ENCODE measurements at places on chromosomes 7 and 10.

- no peak for DNase-seq
These were observed 1.2 kb upstream of the ZNF777 start for GRCh38 chr7:149462101-149462520.

DNA sequence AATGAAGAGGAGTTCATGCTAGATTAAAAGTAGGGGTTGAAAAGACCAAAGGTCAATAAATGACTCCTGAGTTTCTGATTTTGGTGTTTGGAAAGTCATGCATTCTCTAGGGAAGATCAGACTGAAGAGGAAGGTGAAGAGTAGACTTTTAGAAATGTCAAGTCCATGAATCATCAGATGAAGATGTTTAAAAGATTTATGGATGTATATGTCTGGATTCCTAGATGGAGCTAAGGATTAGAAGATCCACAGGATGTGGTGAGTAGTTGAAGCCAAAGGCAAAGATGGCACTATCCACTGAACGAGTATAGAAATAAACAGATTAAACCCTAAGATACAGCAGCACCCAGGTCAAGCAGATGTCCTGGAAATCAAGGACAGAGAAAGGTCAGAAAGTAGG is 298.5 kb downstream of the GPAM start:
- DNase-seq = no peak

- DNase-seq = no peak
These were observed at the start of gene SSMEM1 for GRCh38 chr7:130207642-130208041. Gene SSMEM1, plus strand, starts transcription at chr7:130207860. Its CDS starts 51 bp downstream, at chr7:130207911.

- DNase-seq = peak; percentile 45
These were observed 38.3 kb upstream of the TOMM7 start for GRCh38 chr7:22860784-22861482.

- no peak for DNase-seq
These were observed 86.9 kb downstream of the ZNF783 start for GRCh38 chr7:149348758-149349369.

- no peak for DNase-seq
These were observed 124.7 kb downstream of the ELMO1 start for GRCh38 chr7:37323966-37324365.

- DNase-seq = no peak
These were observed 235.2 kb downstream of the CDC14C start for GRCh38 chr7:49159536-49159935.

DNA sequence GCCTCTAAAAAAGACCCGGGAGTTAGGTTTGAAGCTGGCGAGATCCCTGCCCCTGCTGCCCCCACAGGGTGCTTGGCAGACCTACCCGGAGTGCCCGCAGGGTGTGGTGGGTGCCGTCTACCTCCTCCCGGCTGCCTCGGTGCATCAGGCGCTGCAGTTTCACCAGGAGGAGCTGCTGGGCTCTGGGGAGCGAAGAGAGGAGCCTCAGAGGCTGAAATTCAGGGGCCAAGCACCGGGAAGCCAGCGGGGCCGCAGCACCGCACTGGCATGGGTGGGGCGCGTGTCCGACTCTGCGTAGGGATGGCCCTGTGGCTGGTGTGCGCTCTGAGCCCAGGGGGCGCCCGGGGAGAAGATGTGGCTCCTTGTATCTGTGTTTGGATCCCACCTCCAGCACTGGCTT is 74.3 kb upstream of the GNA12 start:
- no peak for DNase-seq

GRCh38 chr10:60375293-60376004 is 14.2 kb downstream of the ANK3 start:
- DNase-seq = no peak

DNA sequence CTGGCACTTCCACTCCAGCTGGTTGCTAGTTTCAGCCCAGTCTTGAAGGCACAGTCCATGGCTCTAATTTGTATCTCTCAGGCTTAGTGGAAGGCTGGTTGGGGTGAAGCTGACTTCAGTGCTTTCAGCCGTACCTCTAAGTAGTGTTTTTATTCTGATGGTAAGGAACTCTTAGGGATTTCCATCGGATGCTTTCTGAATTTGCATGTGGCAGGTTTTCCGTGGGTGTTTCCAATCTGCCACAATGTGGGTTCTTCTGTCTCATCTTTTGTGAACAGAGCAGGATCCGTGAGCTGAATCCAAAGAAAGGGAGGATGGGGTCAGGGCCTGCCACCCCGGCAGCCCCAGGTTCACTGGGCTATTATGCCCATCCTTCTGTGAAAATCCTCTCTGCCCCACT is 607.9 kb upstream of the MKI67 start:
- no peak for DNase-seq

GRCh38 chr7:6637544-6638229 is 569 bp downstream of the ZNF316 start:
- DNase-seq = peak; percentile 32

DNA sequence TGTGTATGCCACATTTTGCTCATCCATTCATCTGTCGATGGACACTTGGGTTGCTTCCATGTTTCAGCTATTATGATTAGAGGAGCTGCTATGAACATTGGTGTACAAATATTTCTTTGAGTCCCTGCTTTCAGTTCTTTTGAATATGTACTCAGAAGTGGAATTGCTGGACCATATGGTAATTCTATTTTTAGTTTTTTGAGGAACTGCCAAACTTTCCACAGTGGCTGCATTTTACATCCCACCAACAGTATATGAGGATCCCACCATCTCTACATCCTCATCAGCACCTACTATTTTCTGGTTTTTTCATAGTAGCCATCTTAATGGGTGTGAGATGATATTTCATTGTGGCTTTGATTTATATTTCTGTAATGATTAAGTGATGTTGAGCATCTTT is 44.7 kb upstream of the ZMIZ2 start:
- no peak for DNase-seq

DNA sequence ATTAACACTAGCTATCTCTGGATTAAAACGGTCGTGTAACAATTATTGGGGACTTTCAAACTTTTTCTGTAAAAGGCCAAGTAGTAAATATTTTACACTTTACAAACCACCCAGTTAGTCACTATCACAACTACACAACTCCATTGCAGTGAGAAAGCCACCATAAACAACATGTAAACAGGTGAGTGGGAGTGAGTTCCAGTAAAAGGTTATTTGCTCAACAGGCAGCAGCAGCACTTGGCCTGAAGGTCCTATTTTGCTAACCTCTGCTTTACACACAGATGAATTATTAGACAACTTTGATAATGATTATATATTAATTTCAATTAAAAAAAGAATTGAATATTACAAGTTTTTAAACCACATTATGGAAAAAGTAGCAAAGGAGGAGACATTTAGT is 15.8 kb upstream of the AGMO start:
- DNase-seq = no peak

- no peak for DNase-seq
These were observed 23.7 kb downstream of the SRRM3 start for GRCh38 chr7:76225379-76225778.

DNA sequence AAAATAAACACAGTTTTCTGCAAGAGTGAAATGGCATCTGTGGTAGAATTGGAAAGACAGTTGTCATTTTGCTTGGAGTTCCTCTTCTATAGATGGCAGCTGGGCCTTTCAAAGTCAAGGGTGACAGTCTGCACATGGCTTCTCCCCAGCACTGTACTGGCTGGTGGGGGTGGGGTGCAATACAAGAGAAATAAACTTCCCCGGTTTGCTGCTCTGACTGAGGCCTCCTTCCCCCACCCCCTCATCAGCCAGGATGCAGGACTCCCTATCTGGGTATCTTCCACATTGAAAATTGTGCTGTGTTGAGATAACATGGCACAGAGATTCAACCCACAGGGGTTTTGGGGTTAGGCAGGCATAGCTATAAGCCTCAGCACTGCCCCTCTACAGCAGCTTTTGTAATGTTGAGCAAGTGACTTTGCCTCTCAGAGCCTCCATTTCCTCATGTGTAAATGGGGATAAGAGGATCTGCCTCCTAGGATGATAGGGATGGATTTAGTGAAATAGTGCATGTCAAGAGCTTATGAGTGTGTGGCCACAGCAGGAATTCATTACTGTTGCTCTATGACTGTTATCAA is 85.8 kb upstream of the WDR11 start:
- no peak for DNase-seq

DNA sequence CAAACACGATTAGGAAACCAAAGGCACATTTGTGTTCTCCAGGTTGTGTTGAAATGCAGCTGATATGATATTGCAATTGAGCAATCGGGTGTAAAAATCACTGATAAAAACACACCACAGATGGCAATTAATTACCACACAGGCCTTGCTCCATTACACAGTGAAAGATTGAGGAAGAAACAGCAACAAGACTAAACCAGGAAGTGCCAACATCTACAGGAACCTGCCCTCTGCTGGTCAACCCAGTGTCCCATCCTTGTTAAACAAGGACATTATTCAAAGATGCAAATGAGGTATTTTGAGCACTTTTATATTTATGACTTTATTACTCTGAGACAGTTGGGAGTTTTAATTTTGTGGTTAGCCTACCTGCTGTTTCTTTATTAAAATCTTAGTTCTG is 765.6 kb upstream of the GHITM start:
- DNase-seq = peak; percentile 58

GRCh38 chr10:69415049-69415448 is 1.7 kb downstream of the TACR2 start:
- no peak for DNase-seq

- no peak for DNase-seq
These were observed 606.6 kb upstream of the SORCS1 start for GRCh38 chr10:107771066-107771465.

DNA sequence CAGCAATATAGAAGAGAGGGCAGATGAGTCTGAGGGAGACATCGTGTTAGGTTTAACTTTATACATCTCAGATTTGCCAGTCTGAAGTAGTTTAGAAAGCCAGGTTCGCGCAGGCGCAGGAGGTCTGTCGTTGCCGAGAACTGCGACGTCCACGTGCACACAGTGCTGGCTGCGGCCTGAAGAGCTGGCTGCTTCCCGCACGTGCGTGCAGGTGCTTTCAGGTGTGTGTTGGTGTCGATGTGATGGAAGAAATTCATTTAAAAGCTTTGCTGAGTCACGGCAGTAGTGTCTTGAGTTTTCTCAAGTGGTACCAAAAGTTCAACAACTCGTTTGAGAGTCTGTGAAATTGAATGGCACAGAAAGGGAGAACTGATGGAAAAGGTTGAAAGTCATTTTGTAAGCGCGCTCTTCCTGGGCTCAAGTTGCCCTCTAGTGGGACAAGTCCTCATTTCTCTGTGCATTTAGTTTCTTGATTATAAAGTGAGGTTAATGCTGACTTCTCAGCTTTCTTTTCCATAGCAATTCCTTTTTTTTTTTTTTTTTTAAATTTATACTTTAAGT is 18.6 kb downstream of the WDR37 start:
- no peak for DNase-seq

GRCh38 chr7:3892686-3893085 is 591.6 kb downstream of the SDK1 start:
- no peak for DNase-seq

- no peak for DNase-seq
These were observed 808 bp downstream of the C10orf71 start for GRCh38 chr10:49299816-49300139.

DNA sequence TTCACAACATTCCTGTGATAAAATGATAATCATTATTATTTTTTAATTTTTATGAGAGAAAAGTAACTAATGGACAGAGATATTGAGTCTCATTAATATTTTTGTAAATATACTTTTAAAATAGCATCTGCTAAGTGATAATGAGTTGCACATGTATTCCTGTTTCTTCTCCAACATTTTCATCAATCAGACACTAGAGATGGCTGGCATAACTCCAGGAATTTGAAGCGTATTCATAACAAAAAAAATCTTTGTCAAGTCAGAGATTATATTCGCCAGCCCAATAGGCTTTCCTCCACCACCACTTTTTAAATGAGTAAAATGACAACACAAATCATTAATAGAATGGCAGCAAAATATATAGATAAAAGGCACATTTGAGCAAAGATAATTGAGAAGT is 524.0 kb upstream of the KCND2 start:
- DNase-seq = peak; percentile 74

DNA sequence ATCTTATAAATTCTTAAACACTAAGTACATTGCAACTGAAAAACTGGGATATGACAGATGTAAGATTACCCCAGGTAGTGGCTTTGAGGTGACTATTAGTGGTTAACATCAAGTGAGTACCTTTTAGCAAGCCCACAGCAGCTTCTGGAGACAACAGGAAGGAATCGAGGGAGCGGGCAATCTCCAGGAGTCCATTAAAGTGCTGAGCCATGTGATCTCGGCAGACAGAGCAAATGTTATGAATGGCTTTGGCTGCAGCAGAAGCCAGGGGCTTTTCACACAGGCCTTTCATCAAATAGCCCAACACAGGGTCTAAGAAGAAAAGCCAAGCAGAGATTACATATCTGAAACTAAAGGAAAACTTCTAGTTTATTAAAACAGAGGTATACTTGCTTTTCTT is 48.9 kb downstream of the IRF5 start:
- no peak for DNase-seq

- DNase-seq = no peak
These were observed 1028.7 kb downstream of the XPNPEP1 start for GRCh38 chr10:108894402-108895301.

DNA sequence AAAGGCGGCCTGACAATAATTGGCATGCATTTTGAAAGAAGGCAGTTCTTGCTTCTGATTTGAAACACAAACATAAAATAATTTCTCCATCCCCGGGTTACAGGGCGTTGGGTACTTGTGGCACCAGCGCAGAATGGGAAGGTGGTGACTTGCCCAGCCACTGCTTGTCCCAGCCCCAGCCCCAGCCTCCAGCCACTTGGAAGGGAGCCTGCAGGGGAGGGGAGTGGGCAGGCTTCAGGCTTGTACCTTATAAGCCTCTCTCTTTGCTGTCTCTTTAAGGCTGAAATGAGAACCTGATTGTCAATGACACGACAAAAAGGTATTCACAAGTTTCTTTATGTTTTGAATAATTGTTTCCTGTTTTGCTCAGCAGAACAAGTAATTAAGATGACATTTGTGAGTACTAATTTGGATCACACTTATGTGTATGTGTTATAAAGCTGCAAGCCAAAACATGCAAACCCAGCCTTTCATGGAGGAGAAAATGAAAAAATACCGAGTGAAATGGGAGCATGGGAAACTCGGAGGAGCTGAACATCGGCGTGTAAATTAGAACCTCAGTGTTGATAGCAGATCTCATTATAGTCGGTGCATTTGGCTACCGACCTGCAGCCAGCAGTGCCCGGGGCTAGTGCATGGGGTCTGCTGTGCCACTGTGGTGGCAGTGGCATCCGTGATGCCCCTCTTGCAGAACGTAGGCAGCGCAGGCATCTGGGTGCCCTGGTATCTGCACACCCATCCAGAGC is 129.9 kb downstream of the EBF3 start:
- no peak for DNase-seq

- DNase-seq = peak; percentile 21
These were observed 61.7 kb upstream of the RAB11FIP2 start for GRCh38 chr10:118108194-118109026.

DNA sequence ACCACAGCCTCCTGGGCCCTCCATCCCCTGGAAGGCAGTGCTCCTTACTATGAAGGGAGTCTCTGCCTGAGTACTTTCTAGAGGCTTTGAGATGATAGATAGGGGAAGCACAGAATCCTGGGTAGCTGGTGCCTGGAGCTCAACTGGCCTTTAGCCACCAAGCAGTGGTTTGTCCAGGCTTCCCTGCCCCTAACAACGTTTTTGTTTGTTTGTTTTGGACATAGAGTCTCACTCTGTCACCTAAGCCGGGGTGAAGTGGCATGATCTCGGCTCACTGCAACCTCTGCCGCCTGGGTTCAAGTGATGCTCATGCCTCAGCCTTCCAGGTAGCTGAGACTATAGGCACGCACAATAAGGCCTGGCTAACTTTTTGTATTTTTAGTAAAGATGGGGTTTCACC is 289.4 kb downstream of the PLXNA4 start:
- no peak for DNase-seq
